NCI-H1092 treated with DMSO at 0.1 percent for 48 hours (cell line): ENCODE measurements at places on chromosomes 5 and 9.

- DNase-seq, result peak; percentile 10
Observed at GRCh38 chr5:175354964-175355363, 89.0 kb downstream of the DRD1 start.

GRCh38 chr9:95100071-95100627, 217.4 kb downstream of the FANCC start:
- no peak for DNase-seq

DNA sequence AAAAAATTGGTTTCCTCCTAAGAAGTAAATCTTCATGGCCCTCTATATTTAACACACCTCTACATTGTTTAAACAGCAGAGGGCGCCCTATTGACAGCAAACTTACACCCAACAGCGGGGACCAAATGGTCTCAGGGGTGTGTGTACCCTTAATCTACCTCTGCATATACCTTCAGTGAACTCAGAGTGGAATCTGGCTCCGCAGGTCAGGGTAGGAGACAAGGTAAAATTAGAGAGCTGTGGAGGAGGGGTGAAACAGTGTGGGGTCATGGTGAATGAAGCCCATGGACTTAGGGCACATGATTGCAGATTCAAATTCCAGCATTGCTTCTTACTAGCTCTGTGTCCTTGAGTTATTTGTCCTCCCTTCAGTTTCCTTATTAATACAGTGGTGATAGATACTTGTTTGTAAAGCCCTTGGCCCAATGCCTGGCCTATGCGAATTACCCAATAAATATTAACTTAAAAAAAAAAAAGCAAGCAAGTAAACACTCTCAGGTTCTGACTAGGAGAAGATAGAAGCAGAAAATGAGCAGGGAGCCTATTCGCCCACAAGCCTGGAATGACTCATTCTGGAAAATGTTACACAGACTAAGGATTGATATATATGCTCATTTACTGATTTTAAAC, 122.9 kb downstream of the CAVIN4 start:
- peak; percentile 69 for DNase-seq

GRCh38 chr9:92989561-92989960, 42.2 kb downstream of the FGD3 start:
- no peak for DNase-seq

DNA sequence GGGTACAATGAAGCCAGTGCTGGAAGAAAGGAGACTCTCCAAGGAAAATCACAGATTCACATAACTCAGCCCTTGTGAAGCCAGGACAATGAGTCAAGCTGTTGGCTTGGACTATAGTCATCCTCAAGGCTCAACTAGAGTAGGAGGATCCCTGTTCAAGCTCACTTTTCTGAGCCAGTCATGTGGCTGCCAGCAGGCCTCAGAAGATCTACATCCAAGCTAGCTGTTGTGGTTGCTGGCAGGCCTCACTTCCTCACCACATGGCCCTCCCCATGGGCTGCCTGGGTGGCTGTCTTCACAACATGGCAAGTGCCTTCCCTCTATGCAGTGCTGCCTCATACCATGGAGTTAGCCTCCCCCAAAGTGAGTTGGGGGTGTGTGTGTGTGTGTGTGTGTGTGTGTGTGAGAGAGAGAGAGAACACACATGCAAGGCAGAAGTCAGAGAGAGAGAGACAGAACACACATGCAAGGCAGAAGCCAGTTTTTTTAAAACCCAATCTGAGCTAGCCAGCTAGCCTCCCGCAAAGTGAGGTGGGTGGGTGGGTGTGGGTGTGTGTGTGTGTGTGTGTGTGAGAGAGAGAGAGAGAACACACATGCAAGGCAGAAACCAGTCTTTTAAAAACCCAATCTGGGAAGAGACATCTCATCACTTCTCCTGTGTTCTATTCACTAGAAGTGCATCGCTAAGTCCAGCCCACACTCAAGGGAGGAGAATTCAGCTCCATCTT, 17.1 kb downstream of the SCAI start:
- no peak for DNase-seq

DNA sequence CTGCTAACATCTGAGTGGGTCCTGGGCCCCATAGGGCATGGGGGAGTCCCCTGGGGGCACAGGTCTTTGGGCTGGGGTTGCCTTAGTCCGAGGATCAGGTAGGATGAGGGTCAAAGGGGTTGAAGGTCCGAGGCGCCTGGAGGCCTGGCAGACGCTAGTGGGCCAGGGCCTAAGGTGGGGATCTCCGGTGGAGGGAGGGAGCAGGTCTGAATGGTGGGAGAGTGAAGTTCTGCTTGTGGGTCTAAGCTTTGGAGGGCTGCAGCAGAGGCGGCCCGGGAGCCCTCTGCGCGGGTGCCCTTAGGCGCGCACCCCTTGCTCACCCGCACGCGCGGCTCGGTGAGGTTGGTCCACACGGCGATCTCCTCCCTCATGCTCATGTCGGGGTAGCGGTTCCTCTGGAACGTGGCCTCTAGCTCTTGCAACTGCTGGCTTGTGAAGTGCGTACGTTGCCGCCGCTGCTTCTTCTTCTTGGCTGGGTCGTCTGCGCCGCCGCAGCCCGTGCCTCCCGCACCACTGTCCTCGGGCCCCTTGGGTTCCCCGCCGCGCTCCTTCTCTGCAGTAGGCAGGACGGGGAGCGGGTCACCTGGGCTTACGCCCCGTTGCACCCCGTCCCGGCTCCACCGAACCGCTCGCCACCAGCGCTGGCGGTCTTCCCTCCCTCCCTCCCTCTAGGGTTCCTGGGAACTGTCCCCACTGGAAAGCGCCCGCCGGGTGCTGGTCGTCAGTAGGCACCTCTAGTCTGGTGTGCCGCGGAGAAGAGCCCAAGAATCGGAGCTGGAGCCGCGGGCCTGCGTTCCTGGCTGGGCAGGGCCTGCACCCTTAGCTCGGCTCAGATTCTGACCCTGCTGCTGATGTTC, 2.8 kb downstream of the PITX1 start:
- DNase-seq, result no peak

GRCh38 chr9:20636888-20637440, 14.7 kb upstream of the MLLT3 start:
- DNase-seq, result no peak

GRCh38 chr9:34589636-34590380, at the start of gene CNTFR:
CNTFR (minus strand) TSS chr9:34589724; CDS start chr9:34568981, 20,743 bp downstream.
- peak; percentile 80 for DNase-seq

DNA sequence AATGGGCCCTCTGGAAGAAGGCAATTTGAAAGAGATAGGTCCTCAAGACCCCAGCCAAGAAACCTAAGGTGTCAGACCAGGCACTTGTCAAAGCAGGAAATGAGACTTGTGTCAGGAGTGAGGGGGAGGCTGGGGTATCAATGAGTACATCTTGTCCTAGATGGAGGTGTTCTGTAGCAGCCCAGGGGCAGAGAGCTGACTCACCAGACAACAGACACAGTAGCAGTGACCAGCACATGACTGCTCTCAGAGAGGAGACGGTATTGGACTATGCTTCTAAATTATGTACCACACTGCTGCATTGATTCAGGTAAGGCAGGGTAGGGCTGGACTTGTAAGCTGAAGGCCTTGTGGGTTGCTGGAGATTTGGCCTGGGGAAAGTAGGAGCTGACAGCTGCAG, 551.2 kb upstream of the KLF4 start:
- DNase-seq, result no peak

DNA sequence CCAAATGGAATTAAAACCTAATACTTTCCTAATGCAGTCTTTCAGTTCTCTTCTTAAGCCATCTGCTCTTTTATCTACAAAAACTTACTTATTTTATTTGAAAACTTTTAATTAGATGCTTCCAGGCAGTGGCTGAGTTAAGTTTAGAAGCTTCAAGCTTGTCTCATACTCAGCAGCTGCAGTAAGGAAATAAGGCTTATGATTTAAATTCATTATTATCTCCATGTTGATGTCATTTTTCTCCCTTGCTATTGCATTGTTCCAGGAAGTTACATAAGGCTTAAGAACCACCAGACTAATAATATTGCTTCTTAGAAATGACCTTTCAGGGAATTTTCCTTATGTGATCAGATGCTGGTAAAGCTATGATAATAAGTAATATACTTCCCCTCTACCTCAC, 119.6 kb downstream of the PPP2R2B start:
- DNase-seq, result no peak

DNA sequence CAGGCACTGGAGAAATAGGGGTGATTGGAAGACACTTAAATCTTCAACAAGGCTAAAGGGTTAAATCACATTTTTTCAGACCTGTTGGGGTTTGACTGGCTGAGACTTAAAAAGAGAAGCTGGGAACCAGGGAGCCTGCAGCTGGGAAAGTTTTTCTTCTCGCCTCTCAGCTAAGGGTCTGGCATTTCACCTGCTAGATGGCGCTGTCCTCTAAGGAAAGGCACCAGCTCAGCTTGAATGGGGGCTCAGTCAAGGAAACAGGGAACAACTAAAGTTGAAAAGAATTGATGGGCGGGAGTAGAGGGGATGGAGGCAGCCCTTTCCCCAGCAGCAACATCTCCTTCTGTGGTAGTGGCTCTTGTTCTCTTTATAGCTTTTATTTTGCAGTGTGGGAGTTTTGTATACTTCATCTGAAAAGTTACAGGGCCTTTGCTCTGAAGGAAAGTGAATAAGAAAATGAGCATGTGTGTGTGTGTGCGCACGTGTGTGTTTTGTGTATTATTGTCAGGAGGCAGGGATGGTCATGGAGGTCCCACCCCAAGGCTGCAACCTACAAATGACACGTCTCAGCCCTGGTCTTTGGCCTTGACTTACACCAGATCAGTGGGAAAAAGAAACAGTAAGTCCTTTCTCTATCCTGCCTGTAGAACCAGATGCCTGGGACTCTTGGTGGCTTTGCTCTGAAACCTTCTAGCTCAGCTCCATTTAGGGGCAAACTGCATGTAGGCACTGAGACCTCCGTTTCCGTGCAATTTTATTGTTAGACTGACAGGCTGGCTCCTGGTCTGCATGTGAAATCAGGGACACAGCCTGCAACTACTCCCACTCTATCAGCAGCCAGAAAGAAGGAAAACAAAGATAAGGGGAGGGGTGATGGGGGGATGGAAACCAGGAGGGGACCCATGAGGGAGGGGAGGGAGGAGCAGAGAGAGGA, 316.2 kb upstream of the CLINT1 start:
- DNase-seq, result peak; percentile 63

DNA sequence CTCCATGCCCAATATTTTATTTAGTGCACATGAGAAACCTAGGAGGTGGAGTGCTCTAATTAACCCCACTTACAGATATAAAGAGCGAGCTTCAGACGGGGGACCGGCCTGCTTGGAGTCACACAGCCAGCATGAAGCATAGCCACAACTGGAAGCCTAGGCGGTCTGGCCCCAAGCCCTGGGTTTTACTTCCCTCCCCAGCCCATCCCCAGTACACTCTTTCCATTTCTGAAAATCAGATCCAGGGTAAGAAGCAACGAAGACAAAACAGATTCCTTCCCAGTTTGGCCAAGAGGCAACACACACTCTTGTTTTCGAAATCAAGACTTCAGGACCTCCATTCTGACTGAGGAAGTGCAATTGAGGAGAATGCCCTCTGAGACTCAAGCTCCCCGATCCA, 27.1 kb downstream of the KCNMB1 start:
- DNase-seq, result no peak

- no peak for DNase-seq
Observed at GRCh38 chr9:92718086-92719001, 46.3 kb downstream of the BICD2 start.

DNA sequence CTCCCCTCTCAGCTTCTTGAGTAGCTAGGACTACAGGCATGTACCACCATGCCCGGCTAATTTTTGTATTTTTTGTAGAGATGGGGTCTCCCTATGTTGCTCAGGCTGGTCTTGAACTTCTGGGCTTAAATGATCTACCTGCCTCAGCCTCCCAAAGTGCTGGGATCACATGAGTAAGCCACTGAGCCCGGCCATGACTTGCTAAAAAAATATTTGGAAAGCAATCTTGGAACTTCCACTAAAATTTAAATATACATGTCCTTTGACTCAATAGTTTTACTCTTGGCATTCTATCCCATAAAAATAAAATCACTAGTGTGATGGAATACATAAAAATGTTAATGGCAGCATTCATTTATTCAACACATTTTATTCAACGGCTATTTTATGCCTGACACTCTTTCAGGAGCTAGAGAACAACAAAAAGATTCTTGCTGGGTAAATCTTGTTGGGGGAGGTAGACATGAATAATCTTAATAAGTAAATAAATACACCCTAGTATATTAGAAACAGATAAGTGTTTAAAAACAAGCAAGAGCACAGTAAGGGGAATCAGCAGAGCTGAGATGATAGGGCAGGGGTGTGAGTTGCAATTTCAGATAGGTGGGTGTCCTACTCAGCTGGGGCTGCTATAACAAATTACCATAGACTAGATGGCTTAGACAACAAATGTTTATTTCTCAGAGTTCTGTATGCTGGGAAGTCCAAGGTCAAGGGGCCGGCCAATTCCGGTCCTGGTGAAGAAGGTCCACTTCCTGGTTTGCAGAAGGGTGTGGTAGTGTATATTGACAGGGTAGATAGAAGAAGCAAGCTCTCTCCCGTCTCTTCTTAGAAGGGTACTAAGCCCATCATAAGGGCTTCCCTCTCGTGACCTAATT, 50.7 kb downstream of the KCNV2 start:
- no peak for DNase-seq

- no peak for DNase-seq
Observed at GRCh38 chr5:57774439-57774838, 291.8 kb upstream of the ACTBL2 start.

DNA sequence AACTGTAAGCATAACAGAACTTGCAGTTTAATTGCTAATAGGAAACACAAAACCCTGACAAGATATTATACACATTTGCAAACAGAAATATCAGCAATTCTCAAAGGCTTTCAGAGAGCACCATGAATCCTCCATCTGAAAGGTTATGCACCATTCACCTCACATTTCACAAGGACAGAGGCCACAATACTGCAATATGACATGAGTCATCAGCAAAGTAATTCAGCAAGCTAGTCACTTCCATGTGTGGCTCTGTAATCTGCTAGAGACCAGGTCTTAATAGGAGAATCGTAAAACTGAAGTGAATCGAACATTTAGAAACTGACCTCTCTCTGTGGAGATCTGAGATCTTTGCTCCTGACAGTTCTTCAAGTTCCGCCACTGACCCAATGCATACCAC, 28.3 kb downstream of the IARS1 start:
- no peak for DNase-seq

GRCh38 chr5:162497455-162497854, 429.9 kb downstream of the GABRG2 start:
- no peak for DNase-seq
